NCI-H1417 treated with DMSO at 0.1 percent for 48 hours (cell line): ENCODE measurements at places on chromosomes 7 and 10.
A peak's percentile ranks its signal among the peaks of the same experiment; 100 is the strongest.

- DNase-seq, result no peak
Observed at GRCh38 chr10:24882047-24882698, 70.2 kb downstream of the PRTFDC1 start.

DNA sequence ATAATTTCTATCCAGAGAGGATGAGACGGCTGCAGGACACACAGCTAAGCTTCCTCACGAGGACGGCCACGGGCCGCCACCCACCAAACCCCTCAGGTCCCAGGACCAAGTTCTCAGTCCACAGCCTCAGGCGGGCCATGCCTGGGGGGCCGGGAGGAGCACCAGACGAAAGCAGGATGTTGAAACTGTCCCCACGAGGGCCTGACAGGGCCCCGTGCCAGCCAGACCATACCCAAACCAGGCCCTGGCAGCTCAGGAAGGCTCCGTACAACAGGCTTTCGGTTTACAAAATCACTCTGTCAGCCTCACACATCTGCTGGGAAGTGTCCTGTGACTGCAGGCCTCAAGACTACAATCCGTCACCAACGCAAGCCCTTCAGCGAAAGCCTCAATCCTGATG lies 14.5 kb downstream of the TUBGCP2 start:
- DNase-seq, result no peak

GRCh38 chr10:44966816-44967509 lies 7.4 kb downstream of the RASSF4 start:
- DNase-seq, result no peak

DNA sequence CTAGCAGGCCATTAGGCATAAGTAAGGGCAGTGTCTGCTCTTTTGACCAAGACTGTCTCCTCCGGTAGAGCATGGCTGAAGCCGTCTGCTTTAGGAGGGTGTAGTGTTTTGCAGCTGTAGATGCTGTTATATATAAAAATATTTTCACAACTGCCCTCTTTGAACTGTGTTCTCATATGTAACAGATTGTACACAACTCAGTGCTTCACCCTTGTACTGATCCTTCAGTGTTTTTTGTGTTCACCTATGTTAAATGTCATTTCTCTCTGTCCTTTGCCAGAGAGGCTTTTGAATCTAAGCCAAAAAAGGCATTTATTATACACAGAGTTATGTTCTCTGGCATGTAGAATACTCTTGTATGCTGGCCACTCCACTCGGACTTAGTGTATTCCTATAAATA lies 135.5 kb downstream of the BICC1 start:
- no peak for DNase-seq

DNA sequence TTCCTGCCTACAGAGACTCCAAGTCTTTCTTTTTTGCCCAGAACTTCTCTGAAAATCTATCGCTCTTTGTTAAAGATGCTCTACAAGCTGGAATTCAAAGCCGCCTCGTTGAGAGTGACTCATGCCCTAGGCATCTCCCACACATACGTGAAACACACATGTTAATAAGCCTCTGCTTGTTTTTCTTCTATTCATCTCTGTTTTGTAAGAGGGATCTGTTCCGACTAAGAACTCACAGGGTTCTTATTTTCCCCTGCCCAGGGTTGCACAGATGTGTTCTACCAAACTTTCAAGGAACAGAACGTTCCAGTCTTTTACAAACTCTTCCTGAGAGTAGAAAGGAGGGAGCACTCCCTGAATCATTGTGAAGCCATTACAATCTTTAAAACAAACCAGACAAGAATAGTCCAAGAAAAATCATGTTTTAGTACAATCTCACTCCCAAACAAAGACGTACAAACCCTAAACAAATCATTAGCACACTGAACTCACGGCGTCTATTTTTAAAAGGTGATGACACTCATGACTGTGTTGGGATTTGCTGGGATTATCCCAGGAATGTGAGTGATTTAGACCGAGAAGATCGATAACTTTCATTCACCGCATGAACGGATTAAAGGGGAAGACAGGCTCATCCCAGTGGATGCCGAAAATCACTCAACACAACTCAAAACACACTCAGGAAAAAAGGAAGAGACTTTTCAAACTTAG lies 55.3 kb upstream of the INPP5A start:
- DNase-seq, result no peak

DNA sequence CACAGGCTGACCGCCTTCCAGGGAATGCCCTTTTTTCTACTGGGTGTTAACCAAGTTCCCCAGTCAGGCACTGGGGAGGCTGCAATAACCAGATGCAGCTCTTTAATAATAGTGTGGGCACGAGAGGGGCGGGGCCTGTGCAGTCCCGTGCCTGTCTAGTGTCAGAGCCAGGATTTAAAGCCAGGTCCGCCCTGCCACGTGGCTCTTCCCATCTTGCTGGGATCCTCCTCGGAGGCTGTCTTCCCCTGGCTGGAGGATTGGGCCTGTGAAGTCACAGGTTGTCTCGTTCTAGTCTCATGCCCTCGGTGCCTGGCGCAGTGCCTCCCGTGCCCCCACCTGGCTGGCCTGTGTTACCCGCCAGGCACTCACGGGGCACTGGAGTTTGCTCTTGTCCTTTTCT lies 25.2 kb downstream of the TMEM120A start:
- DNase-seq, result no peak

DNA sequence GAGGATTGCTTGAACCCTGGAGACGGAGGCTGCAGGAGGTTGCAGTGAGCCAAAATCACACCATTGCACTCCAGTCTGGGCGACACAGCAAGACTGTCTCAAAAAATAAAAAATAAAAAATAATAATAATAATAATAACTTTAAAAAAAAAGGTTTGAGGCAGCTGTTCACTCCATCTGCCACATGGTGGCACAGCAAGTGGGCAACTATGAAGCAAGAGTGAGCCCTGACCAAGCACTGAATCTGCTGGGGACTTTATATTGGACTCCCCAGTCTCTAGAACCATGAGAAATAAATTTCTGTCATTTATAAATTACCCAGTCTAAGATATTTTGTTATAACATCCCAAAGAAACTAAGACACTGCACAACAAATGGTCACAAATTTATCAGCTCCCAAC lies 14.6 kb upstream of the BRI3 start:
- no peak for DNase-seq

GRCh38 chr7:125773113-125773785 lies 843.6 kb upstream of the POT1 start:
- no peak for DNase-seq

GRCh38 chr7:46814516-46815250 lies 767.2 kb downstream of the TNS3 start:
- DNase-seq, result no peak

DNA sequence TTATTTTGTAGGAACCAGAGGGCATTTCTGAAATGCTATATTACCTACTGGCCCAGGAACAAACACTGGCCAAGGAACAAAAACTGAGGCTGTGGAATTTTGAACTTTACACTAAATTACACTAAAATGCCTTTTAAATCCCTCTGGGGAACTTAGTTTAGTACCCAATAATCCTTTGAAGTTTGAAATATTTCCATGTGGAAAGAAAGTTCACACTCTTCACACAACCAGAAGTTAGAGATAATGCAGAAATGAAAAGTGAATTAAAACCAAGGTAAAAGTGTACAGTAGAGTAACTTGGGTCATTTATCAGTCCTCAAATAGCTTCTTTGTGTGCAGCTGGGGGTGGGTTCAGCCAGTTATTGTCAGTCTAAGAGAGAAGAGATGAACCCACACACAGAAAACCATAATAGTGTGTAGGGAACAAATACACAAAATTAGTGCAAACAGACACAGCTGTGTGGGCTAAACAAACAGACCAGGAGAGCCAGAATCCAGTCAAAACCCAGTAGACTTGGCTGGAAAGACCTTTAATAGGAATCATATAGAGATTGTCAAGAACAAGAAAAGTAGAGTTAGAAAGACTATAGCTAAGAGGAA lies 46.5 kb upstream of the DGKI start:
- DNase-seq, result no peak

GRCh38 chr10:112827086-112827485 lies 123.0 kb upstream of the TCF7L2 start:
- DNase-seq, result no peak

- DNase-seq, result no peak
Observed at GRCh38 chr10:109912335-109913281, 10.7 kb downstream of the XPNPEP1 start.

DNA sequence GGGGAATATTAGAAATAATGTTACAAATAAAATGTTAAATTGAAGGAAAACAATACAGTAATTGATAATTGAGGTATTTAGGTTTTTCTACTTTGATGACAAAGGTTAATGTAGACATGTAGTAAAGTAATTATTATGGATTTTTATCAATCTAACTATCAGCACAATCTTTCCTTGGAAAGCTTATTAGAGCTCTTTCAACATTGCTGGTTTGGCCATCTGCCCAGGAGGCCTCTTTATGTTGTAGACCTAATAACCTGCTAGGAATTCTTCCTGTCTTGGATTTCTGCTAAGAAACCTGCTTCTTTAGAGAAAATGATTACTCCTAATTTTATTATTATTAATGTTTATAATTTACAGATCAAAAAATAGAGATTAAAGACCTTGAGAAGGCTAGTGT lies 78.9 kb downstream of the CHRM2 start:
- no peak for DNase-seq

DNA sequence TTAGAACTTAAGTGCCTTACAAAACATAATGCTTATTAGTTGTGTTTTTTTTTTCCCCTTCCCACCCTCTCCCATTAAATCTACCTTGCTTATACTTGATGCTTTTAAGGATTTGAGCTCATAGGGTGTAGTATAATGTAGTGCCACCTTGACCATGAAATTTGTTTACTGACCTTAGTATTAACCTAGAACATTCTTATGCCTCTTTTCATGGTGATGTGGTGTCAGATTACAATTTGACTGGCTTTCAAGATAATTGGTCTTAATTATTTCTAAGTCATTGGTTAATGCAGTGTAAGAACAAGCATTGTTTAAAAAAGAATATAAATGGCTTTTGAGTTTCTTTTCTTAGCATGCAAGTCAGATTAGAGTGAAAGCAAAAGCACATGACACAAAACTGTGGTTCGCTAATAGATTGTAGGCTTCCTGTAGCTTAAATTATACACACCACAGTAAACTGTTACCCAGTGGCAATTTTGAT lies 61.8 kb downstream of the ADD3 start:
- peak; percentile 22 for DNase-seq

- no peak for DNase-seq
Observed at GRCh38 chr10:74079028-74079935, 71.3 kb downstream of the AP3M1 start.

DNA sequence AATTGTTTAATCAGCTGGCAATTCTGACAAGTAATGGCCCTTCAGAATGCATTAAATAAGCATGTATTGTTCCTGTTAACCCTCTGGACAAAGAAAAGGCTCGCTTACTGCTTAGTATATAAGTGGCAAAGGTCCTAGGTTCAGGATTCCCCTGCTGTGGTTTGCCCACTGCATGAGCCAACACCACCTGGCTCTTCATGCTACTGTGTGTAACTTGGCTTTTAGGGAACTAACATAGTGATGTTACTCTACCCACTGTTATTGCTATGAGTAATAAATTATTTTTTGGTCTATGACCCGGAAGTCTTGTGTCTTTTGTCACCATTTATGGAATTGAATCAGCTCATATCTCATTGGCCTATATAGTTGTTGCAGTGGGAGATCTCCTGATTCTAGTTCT lies 791.7 kb upstream of the PHF14 start:
- DNase-seq, result peak; percentile 12

DNA sequence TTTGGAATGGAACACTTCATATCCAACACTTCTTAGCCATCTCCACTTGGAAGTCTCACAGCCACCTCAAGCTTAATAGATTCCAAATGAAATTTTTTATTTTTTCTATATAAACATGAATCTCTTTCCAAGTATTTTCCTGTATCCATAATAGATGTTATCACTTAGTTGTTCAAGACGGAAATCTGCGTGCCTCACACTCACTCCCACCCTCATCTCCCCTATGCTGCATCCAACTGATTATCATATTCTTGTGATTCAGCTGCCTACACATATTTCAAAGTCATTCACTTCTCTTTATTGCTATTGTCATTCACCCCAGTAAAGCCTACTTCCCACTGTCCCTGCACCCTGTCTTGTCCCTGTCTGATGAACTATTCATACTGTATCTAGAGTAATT lies 70.2 kb upstream of the MKX start:
- no peak for DNase-seq
